GOT3 (cell line): ENCODE measurements at places on chromosomes 12 and 14.

- DNase-seq = no peak
Observed at GRCh38 chr14:69284170-69284569, 24.2 kb downstream of the GALNT16 start.

GRCh38 chr12:52214421-52214802, 18.6 kb upstream of the KRT7 start:
- DNase-seq = no peak

DNA sequence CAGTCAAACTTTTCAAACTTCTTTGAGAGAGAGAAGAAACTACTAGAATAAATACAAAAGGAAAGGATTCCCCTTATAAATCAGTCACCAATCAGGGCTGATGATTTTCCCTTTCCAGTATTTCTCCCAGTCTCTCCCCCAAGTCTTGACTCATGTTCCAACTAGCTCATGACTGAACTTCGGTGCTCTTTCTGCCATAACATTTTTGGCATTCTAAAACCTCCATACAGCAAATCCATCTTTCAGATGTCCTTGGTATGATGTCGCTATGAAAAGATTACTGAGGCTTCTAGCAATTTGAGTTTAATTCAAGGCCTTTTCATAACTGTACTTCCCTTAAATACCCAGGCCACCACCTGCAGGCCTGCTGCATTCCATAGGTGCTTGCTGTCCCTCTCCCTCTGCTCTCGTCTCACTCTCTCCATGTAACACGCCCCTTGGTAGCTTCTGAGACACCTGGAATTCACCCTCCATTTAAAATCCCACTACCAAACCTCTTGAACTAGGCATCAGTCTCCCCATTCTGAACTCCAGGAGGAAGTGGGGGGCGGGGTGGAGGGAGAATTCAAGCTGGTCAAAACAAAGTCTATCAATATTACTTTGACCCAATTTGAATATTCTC, 2.4 kb downstream of the PRKD1 start:
- no peak for DNase-seq

- DNase-seq = no peak
Observed at GRCh38 chr12:132061197-132061596, 82.9 kb downstream of the DDX51 start.

DNA sequence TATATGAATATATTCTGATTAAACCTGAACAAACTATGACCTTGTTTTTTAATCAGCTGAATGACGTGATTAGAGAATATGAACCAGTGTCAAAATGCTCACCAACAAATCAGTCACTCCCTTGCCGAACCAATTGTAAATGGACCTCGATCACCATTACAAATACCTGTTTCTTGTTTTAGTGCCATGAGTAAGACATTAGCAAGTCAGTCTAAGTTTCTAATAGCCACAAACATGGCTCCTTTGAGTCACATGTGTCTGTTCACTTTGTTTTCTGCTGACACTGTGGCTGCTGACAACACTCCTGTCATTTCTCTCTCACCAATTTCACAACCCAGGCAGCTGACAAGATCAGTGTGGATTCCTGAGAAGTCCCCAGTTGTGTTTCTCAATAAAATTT, 286.2 kb upstream of the MDGA2 start:
- DNase-seq = no peak

GRCh38 chr12:64016521-64016920, 172.0 kb downstream of the SRGAP1 start:
- DNase-seq = no peak

DNA sequence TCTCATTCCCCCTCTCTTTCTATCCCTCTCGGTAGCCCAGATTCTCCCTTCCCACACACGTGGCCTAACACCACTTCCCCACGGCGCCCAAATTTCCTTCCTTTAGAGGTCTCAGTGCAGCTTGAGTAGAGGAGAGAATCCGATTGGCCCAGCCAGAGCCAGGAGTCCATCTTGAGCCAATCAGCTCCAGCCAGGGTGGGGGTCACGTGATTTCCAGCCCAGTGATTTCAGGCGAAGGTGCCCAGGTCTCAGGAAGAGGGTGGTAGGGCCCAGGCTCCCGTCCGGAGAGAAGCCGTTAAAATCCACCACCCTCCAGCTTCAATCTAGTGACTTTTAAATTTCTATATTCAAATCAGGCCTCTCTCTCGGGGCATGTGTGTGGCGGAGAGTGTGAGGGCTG, 45.2 kb upstream of the MYL2 start:
- DNase-seq = no peak
